ENCODE measurements at places on chromosomes 11 and 22. TPM values are rescaled to one million over a fixed set of nuclear protein-coding genes. Genes with fewer than 3 reads are reported as not detected.

GRCh38 chr11:43580735-43581369 lies 99.7 kb upstream of the HSD17B12 start:
- DNase-seq: no peak

The MLC1 gene
- 0.13 TPM for total RNA-seq

The CHRM1 gene
- not detected for total RNA-seq

- peak; percentile 49 for DNase-seq
Observed at GRCh38 chr11:2551131-2551530, 106.3 kb downstream of the KCNQ1 start.

The ANO9 gene
- 0.38 TPM for total RNA-seq

GRCh38 chr11:60763692-60764369 lies 7.2 kb downstream of the MS4A15 start:
- peak; percentile 55 for DNase-seq

DNA sequence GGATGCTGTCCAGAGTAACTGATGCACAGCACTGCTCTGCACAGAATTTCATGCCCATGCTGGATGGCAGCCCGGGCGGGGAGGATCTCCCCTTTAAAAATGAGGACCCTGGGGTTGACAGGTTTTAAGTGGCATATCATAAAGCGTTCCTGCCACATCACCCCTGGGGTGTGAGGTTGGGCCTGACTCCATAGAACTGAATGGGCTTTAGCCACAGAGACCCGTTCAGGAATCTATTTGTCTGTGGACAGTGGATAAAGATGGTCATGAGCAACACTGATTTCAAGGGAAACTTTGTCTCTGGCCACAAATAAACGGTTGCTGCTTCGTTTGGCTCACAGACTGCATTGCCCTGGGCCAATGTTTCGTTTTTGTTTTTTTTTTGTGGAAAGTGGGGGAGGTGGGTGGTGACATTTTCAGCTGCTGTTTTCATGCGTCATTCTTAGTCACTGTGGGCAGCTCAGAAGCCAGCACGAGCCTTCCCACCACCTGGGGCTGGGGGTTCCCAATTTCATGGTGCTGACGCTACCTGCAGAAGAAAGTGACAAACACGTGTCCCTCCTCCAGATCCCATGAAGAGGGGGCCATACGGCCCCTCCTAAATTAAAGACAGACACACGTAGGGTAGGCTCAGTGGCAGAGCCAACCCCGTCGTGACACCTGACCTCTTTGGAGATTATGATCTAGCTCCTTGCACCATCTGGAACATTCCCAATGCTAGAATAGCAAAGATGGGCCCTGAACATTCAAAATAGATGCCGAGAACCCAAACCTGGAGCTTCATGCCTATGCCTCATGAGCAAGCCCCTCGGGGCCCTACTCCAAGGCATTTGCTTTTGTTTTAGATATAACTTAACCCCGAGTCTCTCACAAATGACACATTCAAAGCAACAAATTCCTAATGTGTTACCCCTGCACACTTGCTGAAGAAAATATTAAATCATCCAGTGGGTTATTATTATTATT lies 54.8 kb upstream of the PHF21B start:
- DNase-seq: no peak

The SEPTIN5 gene
- total RNA-seq: 191 TPM

DNA sequence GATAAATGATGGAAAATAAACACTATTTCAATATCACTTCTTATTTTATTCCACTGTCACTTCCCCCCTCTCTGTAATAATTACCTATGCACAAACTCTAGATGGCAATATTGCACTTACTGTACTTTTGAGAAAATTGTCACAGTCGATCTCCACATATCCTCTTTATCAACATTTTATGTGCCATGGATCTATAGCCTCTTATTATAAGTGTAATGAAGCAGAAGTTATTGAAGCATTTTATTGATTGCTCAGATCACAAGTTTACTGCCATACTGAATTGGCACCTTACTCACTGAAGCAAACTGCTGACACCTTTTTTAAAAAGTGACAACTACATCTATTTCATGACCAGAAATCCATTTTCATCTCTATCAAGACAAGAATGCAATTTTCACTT lies 133.4 kb downstream of the DCDC1 start:
- no peak for DNase-seq

- no peak for DNase-seq
Observed at GRCh38 chr11:8913961-8914660, 3.1 kb downstream of the AKIP1 start.

DNA sequence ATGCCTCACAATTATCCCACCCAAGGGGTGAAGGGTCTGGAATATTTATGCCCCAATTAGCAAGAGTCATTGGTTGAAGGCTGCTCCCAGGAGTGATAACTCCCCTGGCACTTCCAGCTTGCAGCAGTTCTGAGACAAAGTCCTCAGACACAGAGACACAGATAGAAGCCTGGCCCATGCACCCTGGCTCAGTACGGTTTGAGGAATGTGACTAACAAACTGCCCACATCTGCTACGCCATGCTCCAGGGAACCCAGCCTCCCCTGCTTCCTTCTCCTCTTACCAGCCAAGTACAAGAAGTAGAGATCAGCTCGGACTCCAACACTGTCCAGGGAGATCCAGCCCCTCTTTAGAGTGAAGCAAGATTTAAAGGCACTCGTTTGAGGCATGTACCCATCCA lies 48.5 kb upstream of the BMAL1 start:
- no peak for DNase-seq

DNA sequence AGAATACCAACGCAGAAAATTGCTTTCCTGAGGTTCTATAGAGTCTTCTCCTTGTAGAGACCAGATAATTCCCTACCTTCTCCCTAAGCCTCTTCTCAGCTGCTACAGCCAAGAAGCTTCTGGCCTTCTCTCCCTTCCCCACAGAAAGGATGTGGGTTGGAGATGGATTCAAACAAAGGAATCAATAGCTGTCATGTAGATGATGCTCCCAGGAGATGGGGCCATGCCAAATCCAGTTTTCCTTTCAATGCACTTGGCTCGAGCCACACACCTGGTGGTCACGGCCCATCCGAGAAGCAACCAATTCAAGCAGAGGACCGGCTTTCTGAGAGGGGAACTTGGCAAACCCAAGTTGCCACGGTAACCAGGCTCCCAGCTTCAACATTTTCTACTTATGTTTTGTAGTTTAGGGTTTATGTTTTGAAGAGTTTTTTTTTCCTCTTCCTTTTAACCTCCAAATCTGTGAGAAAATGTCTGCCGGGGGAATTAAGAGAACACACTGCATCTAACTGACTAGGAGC lies 31.3 kb upstream of the OPCML start:
- no peak for DNase-seq

DNA sequence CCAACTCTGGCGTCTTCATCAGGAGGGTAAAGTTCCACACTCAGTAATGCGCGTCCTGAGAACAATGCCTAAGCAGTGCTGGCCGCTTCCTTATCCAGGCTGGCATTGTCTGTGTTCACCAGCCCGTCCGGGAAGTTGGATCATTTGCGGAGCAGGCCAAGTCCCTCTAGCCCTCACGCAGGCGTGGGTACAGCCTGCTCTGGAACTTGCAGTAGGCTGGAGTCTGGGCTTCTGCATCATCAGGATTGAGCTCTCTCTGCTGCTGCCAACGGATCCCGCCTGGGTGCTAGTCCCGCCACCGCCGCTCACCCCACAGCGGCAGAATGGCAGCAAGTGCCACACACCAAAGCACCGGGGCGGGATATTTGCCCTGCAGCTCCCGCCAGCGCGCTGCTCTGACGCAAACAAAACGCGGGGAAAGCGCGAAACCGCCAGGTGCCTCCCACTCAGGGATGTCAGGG lies 29.0 kb downstream of the GLYATL1 start:
- DNase-seq: no peak

DNA sequence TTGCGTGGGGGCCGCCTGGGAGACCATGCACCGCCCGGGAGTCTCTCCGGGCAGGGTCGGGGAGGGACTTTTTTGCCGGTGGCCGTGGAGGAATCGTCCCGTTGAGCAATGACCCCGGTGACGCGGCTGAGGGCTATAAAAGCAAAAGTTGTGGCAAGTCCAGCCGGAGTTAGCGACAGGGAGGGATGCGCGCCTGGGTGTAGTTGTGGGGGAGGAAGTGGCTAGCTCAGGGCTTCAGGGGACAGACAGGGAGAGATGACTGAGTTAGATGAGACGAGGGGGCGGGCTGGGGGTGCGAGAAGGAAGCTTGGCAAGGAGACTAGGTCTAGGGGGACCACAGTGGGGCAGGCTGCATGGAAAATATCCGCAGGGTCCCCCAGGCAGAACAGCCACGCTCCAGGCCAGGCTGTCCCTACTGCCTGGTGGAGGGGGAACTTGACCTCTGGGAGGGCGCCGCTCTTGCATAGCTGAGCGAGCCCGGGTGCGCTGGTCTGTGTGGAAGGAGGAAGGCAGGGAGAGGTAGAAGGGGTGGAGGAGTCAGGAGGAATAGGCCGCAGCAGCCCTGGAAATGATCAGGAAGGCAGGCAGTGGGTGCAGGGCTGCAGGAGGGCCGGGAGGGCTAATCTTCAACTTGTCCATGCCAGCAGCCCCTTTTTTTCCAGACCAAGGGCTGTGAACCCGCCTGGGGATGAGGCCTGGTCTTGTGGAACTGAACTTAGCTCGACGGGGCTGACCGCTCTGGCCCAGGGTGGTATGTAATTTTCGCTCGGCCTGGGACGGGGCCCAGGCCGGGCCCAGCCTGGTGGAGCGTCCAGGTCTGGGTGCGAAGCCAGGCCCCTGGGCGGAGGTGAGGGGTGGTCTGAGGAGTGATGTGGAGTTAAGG lies at the start of gene NEAT1:
NEAT1 (plus strand) TSS at position 166 of the 883 bp plus-strand sequence.
- peak; percentile 100 for DNase-seq

GRCh38 chr22:21643533-21644357 lies 1.6 kb downstream of the SDF2L1 start:
- no peak for DNase-seq

The NLRP6 gene
- 0.19 TPM for total RNA-seq

GRCh38 chr11:134098566-134099184 lies 29.8 kb downstream of the JAM3 start:
- DNase-seq: no peak

DNA sequence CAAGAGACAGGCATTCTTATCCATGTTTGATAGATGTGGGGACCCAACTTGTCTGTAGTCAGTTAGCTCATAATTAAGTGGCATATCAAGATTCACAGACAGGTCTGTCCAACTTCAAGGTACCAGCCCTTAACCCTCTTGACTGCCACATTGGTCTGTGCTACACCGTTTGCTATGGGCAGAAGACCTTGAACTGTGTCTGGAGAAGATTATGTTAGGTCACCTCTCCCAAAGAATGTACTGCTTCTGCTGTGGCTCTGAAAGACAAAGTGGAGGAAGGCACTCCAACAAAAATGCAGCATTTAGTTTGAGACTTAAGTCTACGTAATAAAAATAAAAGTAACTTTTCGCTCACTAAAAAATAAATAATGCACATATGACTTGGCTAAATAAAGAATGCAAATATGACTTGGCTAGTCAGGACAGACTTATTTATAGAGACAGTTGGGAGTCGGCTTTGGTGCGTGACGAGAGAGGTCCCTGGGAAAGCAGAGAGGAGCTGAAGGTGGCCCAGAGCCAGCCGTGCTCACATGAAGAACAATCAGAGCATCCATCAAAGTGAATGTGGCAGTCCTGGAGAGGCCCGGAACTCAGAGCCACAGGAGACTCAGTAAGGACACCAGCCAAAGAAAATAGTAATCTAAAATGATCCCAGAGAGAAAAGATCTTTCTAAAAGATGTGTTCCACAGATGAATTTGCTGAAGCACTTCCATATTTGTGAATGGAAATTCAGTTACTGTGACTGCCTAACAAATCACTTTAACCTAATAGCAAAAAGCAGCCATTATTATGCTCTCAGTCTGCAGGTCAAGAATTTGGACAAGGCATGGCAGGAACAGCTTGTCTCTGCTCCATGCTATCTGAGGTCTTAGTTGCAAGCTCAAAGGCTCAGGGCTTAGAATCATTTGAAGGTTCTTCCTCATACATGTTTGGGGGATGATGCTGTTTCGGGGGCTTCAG lies 35.0 kb downstream of the CWC15 start:
- peak; percentile 89 for DNase-seq
